ENCODE measurements at places on chromosomes 7 and 10. TPM values are rescaled to one million over a fixed set of nuclear protein-coding genes. Genes with fewer than 3 reads are reported as not detected.

GRCh38 chr7:584122-584465, 64.4 kb upstream of the PDGFA start:
- peak; percentile 85 for DNase-seq

Gene GIMAP8
- 22.9 TPM for polyA plus RNA-seq

DNA sequence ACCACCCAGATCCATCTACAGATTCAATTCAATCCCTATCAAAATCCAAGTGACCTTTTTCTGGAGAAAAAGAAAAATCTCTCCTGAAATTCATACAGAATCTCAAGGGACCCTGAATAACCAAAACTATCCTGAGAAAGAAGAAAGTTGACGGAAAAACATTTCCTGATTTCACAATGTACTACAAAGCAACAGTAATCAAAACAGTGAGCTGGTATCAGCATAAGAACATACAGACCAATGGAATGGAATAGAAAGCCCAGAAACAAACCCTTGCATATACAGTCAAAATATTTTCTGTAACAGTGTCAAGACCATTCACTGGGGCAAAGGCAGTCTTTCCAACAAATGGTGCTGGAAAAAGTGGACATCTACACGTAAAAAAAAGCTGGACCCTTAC, 89.9 kb downstream of the JMJD1C start:
- DNase-seq, result no peak

DNA sequence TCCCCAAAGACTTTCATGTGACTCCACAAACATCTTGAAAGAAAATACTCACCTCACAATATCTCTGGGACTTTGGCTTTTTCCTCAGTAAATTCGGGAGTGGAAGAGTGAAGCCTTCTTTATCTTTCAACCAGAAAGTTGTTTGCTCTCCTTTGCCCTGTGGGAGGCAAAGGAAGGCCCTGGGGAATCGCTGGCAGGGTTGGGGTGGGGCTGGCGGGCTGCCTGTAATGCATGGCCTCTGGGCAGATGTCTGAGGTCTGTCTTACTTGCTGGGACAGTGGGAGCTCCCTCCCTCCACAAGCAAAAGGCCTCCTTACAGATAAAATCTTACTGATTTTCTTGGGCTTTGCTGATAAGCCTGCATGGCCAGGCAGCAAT, 24.9 kb downstream of the TECTB start:
- DNase-seq, result no peak

- DNase-seq, result no peak
Observed at GRCh38 chr7:116218051-116218645, 7.8 kb downstream of the TES start.

DNA sequence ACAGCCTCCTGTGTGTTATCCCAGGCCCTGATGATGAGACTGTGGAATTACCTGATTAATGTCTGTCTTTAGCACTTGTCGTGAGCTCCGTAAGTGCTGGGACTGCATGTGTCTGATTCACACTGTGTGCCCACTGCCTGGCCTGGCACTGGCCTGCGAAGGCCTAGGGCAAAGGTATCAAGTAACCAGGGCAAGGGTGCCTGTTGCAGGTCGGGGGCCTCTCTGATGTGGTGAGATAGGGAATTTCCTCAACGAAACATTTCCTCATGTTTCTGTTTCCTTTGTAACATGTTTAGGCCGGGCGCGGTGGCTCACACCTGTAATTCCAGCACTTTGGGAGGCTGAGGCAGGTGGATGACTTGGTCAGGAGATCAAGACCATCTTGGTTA, 50.4 kb downstream of the LHPP start:
- DNase-seq, result no peak

- DNase-seq, result no peak
Observed at GRCh38 chr10:94205396-94205831, 157.3 kb downstream of the NOC3L start.

Gene C10orf90
- 29.8 TPM for polyA plus RNA-seq

GRCh38 chr7:41698114-41698513, 4.8 kb downstream of the INHBA start:
- DNase-seq, result no peak

Gene RARRES2
- polyA plus RNA-seq, result 182 TPM

Gene SLC16A9
- polyA plus RNA-seq, result 44.6 TPM

GRCh38 chr7:143003393-143004051, 23.4 kb downstream of the OR9A2 start:
- DNase-seq, result peak; percentile 61

DNA sequence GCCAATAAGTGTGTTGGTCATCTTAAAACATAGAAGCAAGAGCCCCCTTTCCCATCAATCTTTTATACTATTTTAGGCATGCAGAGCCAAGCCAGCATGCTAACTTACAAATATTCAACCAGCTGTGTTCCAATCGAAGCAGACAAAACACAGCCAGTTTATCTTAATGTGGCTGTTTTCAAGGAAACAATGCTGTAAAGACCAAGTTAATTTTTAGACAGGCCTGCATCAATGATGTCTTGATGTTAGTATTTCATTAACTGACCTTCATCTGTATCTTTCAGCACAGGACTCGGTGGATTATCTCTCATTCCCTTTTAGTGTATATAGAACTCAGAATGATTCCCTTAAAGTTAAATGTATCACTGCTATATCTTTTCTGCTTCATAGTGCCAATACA, 262.0 kb upstream of the ZWINT start:
- no peak for DNase-seq

- DNase-seq, result peak; percentile 33
Observed at GRCh38 chr10:89032141-89032891, 41.7 kb downstream of the FAS start.

DNA sequence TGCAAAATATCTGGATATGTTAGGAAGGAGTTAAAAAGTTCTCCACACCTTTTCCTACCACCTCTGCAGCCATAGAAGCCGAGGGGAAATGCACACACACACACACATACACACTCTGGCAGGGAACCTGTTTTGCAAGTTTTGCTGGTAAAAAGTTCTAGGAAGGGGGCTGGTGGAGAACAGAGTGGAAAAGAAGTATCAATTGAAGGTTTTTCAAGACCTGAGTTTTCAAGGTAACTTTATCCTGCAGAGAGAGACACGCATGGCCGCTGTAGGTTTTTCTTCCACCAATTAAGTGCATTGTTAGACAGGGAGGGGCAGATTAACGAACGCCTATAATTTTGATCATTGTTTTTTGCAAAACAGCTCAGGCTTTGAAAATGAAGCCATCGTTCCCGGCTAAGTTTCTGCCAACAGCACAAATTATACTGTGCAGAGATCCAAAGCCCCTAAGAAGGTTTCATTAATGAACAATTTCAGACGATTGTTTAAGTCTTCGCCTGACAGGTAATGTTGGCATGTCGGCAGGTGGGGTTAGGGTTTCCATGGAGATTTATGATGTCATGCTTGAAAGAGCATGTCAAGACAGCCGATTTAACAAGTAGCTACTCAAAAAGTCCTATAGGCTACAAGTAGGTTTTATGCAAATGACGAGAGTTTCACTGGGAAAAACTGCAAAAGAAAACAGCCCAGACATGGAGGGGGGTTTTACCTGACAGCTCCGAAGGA, 29.7 kb downstream of the KIAA1217 start:
- no peak for DNase-seq

DNA sequence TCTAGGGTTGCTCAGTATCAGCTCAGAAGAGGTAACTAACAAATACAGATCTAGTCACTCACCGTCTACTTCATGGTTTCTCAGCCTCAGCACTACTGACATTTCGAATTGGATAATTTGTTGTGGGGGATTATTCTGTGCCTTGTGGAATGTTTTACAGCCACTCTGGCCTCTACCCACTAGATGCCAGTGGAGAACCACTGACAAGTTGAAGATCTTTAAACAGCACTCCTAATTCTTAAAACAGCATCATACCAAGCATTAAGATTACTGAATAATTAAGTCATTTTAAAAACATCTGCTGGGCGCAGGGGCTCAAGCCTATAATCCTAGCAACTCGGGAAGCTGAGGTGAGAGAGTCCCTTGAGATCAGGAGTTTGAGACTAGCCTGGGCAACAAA, 82.6 kb downstream of the UPF2 start:
- no peak for DNase-seq

GRCh38 chr7:117322741-117323304, at the start of gene WNT2:
Gene WNT2, minus strand, starts transcription at chr7:117323058. Its CDS starts 69 bp downstream, at chr7:117322989.
- DNase-seq, result peak; percentile 76

- DNase-seq, result no peak
Observed at GRCh38 chr10:78539247-78539766, 505.6 kb downstream of the RPS24 start.

- no peak for DNase-seq
Observed at GRCh38 chr10:29751240-29751639, 116.5 kb upstream of the SVIL start.

GRCh38 chr10:33626798-33627466, 292.5 kb upstream of the NRP1 start:
- no peak for DNase-seq

DNA sequence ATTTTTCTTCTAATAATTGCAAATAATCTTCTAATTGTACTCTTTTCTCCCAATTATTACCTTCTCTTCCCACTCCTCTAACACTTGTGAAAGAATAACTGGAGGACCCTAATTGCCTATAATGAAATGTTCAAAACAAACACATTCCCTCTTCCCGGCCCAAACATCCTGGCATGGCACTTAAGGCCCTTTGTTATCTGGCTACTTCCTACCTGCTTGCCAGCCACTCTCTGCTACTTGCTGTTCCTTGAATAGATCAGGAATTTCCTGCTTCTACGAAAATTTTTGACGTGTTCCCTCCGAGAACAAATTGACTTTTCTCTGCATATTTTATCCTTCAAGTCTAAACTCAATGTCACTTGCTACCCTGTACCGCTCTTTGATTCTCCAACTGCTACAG, 56.1 kb upstream of the NOBOX start:
- no peak for DNase-seq

GRCh38 chr7:122260336-122260735, 44.2 kb downstream of the FEZF1 start:
- DNase-seq, result no peak

Gene CALN1
- polyA plus RNA-seq, result 0.24 TPM

DNA sequence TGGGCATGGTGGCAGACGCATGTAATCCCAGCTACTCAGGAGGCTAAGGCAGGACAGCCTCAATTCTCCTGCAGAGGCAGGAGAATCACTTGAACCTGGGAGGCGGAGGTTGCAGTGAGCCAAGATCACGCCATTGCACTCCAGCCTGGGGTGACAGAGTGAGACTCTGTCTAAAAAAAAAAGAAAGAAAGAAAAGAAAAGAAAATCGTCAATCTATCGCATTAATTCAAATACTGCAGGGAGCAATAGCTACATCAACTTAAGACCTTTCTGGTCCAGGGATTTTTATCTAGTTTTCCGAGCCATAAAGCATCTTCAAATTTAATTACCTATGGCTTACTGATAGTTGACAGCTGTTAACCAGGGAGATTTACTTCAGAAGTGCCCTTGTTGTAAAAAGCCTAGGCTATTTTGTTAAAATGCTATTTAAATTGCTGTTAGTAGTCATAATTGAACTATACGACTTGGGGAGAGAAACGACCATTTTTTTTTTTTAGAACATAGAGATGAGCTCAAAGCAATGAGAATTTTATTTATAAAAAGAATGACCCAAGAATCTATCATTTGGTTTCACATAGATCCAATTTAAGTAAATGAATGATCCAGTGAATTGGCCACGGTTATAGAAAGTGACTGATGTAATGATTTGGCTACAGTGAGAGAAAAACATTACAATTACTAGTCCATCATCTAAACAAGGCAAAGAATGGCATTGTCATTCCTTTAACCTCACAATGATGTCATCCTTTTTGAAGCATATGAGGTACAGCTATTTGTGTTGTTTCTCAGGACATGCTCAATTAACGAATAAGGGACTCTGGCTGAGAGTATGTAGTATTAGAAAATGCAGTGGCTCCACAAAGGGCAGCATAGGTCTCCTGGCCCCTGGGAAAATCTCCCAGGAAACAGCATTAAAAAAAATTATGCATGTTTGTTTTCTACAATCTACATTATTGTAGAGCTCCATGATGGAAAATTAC, 85.3 kb downstream of the SEMA3C start:
- no peak for DNase-seq

DNA sequence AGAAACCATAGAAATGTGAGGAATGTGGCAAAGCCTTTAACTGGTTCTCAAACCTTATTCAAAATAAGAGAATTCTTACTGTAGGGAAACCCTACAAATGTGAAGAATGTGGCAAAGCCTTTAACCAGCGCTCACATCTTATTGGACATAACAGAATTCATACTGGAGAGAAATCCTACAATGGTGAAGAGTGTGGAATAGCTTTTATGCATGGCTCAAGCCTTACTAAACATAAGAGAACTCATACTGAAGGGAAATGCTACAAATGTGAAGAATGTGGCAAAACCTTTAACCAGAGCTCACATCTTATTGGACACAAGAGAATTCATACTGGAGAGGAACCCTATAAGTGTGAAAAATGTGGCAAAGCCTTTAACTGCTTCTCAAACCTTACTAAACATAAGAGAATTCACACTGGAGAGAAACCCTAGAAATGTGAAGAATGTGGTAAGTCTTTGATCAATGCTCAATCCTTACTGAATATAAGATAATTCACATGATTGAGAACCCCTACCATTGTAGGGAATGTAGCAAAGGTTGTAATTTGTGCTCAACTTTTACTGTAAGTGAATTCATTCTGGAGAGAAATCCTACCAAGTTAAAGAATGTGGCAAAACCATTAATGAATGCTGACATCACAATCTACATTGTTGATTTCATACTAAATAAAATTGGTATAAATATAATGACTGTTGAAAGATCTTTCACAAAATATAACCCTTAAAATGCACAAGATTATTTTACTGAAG, 142.5 kb upstream of the ZNF479 start:
- no peak for DNase-seq

GRCh38 chr10:47024399-47025252, 113.4 kb downstream of the PTPN20 start:
- DNase-seq, result peak; percentile 40

Gene KCNIP2
- polyA plus RNA-seq, result 9.0 TPM

GRCh38 chr10:119346095-119346832, 138.9 kb downstream of the GRK5 start:
- DNase-seq, result no peak

GRCh38 chr7:25951414-25952260, 200.4 kb upstream of the NFE2L3 start:
- DNase-seq, result no peak

DNA sequence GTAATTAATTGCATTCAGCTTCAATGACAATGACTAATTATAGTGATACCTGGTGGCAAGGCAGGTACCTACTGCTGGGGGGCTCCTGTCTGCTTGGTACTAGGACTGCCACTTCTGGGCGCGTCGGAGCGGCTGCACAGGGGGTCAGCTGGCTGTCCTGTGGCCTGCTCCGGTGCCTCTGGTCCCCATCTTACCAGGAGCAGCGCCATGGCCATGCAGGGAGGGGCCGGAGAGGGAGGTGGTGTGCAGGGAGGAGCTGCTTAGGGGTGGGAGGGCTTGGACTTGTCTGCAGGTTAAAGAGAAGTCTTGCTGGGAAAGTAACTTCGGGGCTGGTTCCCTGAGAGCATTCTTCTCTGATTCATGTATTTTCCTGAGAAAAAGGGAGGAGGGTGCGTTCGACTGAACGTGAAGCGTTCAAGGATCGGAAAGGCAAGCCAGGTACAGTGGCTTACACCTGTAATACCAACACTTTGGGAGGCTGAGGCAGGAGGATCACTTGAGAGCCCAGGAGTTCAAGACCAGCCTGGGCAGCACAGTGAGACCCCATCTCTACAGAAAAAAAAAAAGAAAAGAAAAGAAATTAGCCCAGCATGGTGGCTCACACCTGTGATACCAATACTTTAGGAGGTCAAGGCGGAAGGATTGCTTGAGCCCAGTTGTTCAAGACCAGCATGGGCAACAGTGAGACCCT, 15.4 kb downstream of the CUX1 start:
- DNase-seq, result no peak

All from left lung (tissue), 14 donors.